OCI-M1 (cell line): ENCODE measurements at places on chromosomes 7 and 10.
A peak's percentile ranks its signal among the peaks of the same experiment; 100 is the strongest.

DNA sequence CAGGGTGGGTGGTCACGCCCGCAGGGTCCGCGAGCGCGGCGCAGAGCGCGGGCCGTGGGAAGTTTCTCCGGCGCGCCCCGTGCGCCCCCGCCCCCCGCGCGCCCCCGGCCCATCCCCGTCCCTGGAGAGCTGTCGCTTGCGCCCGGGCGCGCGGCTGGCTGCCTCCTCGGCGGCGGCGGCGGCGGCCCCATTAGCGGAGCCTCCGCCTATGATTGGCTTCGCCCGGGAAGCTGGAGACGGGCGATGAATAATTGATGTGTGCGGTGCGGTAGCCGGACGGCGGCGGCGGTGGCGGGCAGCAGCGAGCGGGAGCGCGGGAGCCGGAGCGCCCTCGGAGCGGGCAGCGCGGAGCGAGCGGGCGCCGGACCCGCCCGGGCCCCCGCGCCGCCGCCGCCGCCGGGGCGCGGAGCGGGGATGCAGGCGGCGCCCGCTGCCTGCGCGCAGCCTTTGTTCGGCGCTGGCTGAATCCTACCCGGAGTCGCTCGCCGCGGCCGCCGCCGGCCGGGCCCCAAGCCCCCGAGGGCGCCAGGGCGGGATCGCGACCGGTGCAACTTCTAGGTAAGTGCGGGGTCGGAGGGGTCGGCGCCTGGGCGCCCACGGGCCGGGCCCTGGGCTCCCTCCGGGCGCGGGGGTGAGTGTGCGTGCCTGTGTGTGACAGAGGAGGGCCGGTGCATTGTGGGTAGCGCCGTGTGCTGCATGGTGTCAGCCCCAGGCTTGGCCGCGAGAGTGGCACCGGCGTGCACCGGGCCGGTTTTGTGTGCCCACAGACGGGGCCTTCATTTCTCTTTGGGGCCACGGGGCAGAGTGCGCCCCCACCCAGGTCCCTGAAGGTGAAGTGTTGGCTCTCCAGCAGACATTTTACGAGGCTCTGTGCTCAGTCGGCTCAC is 103.8 kb upstream of the PPIF start:
- no peak for DNase-seq

GRCh38 chr10:25646371-25646770 is 287.7 kb upstream of the MYO3A start:
- DNase-seq, result no peak

GRCh38 chr7:30997316-30997715 is 33.6 kb downstream of the GHRHR start:
- DNase-seq, result no peak

GRCh38 chr7:7051206-7051877 is 131.0 kb upstream of the C1GALT1 start:
- DNase-seq, result peak; percentile 42

DNA sequence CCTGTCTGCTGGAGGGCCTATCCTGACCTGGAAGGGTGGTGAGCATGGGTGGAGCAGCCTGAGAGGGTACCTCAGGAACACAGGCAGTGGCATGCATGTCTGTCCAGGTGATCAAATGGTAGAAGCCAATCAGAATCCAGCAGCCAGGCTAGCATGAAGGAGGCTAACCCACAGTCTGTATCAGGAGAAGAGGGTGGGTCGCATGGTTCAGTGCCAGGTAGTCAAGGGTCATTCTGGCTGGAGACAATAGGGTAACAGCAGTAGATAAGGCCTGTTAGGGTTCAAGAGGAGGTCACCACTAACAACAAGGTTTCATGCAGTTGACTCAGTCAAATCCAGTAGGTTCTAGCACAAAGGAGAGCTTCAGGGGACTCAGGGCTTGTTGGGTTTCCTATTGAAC is 10.4 kb downstream of the ALDH18A1 start:
- DNase-seq, result no peak

DNA sequence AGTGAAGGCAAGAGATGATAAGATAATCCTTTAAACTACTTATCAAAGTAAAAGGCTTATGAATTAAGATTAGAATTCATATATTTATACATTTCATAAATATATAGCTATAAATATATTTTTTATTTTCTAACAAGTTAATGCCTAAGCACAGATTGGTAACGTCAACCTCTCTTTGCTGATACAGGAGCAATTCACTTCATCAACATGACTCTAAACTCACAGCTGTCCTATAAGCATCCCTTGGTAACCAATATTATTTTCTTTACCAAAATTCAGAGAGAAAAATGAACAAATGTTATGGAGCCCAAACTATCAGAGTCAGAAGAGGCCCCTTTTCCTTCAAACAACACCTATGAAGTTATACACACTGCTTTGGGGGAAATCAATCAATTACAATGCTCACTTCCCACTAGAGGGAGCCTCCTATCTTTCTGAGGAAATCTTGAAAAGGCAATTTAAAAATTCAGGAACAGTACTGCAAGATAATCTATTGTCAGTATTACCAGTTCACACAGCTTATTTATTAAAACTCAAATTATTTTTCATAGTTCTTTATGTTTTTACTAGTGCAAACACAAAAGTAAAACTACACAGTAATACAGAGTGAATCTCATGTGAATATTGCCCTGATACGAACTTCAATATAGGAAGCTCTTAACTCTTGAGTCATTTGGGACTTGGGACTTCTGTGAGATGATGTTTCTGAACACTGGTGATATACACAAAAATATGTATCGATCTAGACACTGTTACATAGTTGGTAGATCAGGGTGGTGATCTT is 51.0 kb upstream of the NOBOX start:
- DNase-seq, result peak; percentile 1

DNA sequence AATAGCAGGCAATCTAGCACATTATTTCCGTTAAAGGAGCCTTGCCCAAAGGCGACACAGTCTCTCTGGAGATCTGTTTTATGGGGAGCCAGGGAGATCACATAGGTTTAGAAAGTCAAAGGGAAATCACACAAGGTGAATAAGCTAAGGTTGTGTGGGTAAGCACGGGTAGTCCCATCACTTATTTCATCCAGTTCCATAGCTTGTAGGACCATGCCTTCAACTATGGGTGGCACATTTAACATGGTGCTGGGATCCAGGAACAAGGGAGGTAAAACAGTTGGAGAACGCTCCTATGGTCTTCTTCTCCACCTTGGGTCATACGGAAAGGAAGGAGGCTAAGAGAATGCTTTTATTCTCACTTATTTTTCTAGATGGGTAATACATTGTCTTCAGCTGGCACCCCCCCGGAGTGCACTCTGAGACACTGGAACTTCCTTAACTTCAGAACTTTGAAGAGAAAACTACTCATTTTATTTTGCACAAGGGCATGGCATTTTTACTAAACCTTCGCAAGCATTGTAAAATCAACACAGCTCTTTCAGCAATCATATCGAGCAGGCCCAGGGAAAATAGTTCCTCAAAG is 435.4 kb downstream of the KIF20B start:
- peak; percentile 71 for DNase-seq

GRCh38 chr7:155560982-155561686 is 14.8 kb upstream of the CNPY1 start:
- DNase-seq, result no peak

- no peak for DNase-seq
Measured at GRCh38 chr10:101285519-101286070, 56.3 kb upstream of the LBX1 start.

DNA sequence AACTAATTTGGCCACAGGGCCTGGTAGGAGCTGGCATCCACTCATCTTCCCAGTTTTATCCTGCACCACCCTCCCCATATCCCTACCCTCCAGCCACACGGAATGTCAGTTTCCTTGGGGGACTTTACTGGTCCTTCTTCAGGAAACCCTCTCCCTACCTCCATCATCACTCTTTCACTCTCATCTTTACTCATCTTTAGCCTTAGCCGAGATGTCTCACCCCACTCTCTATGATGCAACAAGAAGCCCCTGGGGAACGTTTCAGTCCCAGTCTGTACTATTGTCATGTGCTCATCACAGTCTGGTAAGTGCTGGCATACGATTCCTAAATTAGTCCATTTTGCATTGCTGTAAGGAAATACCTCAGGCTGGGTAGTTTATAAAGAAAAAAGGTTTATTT is 34.9 kb upstream of the TMEM248 start:
- DNase-seq, result no peak

- peak; percentile 72 for DNase-seq
Measured at GRCh38 chr7:76069238-76069638, 21.3 kb downstream of the MDH2 start.

DNA sequence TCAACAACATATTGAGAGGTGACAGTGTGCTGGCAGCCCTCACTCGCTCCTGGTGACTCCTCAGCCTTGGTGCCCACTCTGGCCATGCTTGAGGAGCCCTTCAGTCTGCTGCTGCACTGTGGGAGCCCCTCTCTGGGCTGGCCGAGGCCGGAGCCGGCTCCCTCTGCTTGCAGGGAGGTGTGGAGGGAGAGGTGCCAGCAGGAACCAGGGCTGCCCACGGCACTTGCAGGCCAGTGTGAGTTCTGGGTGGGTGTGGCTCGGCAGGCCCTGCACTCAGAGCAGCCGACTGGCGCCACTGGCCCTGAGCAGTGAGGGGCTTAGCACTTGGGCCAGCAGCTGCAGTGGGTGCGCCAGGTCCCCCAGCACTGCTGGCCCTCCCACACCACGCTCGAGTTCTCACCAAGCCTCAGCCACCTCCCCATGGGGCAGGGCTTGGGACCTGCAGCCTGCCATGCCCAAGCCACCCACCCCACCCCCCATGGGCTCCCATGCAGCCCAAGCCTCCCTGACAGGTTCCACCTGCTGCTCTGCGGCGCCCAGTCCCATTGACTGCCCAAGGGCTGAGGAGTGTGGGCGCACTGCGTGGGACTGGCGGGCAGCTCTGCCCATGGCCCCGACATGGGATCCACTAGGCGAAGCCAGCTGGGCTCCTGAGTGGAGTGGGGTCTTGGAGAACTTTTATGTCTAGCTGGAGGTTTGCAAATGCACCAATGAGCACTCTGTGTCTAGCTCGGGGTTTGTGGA is 377.1 kb upstream of the ANKRD30A start:
- no peak for DNase-seq

GRCh38 chr7:158631574-158632195 is 44.1 kb upstream of the PTPRN2 start:
- no peak for DNase-seq

DNA sequence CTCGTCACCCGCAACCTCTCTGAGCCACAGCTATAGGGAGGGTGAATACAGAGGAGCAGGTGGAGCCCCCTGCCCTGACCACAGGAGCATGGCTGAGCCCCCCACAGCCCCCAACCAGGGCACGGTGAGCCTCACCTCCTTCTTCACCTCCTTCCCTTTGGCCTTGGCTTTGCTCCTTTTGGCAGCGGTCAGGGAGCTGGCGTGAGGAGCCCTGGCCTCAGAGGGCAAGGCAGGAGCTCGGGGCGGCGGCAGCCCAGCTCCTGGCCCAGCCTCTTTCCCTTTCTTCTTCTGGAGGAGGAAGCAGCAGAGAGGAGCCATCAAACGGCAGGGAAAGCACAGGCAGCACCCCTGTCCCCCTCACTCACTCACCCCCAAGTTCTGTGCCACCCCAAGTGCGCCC is 42.2 kb downstream of the SLC29A4 start:
- no peak for DNase-seq

DNA sequence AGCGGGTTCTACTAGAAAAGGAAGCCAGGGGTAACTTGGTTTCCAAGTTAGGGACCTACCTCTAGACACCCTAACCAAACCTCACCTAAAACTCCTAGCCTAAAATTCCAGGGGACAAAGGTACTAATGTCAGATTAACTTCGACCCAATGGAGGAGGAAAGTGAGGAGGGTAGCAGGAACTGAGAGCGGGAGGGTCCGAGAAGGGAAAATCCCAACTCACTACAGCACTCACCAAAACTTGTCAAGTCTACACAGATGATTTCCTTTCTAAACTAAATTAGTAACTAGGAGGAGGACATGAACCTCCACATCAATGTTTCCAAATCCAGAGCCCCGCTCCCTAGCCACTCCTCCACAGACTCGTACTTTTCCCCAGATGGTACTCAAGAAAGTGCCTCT is 22.6 kb downstream of the CHCHD3 start:
- no peak for DNase-seq

DNA sequence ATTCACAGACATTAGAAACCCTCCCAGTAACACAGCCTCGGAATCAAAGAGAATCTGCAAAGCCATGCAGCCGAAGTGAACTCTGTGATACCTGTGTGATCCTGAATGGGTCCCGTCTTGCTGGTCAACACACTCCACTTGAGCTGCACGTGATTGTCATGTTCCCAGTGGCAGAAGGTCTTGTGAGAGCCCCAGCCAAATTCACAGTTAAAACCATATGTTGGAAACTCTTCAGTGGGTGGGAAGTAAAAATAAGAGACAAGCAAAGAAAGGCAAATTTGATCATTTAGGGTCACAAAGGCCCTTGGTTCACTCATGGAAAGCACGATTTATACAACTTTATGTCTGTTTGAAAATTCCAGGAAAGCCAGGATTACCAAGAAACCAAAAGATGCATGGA is 142.3 kb downstream of the NRP1 start:
- DNase-seq, result no peak

DNA sequence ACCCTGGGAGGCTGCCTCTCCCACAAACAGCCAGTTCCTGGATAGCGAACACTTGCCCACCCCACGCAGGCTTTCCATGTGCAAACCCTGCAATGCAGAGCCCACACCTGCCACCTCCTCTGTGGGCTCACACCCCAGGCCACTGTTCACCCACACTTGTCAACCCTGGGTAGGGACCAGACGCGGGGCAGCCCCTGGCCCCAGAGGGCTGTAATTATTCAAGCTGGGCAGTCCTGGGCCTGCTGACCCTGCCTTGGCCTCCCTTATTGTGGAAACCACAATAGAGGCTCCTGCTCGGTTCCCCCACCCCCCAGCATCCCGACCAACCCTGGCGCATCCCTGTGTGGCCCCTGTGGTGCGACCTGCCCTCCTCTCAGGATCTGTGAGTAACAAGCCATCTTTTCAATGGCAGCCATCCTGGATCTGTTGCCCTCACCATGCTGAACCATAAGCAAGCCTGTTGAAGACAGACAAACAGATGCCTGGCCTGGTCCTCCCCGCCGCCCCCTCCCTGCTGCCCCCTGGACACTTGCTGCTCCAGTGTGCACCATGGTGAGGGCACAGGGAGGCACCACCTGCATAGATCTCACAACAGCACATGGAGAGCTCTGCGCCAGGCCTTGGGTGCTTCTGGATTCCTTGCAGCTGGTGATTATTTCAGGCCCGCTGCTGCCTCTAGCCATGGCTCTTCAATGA is 15.8 kb upstream of the UBE3C start:
- no peak for DNase-seq

DNA sequence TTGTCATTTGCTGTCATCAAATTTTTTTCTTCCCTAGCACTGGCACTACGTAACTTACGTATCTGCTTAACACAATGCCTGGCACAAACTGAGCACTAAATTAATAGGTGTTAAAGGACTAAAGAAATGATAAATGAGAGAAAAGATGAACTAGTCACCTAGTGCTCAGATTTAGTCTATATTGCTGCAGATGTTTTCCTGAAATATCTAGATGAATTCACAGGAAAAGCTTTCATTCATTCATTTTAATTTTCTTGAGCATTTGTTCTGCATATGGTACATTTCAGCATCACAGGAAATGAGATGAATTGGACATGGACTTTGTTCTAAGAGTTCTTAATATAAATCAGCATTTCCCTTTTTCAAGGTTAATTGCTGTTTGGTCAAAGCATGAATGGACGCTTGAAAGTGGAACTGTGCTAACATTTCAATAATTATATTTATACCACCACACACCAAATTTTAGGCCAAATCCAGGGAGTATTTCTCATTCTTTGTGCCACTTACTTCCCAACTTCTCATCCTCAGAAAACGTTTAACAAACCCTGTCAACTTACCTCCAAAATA is 163.2 kb upstream of the MDFIC start:
- no peak for DNase-seq
